ENCODE measurements at places on chromosomes 4 and X.

GRCh38 chr4:766152-766515 is 59.8 kb downstream of the CPLX1 start:
- no peak for DNase-seq

- no peak for DNase-seq
Measured at GRCh38 chrX:16825264-16826035, 39.2 kb downstream of the TXLNG start.

GRCh38 chrX:68252664-68253063 is 180.6 kb downstream of the OPHN1 start:
- DNase-seq = no peak

DNA sequence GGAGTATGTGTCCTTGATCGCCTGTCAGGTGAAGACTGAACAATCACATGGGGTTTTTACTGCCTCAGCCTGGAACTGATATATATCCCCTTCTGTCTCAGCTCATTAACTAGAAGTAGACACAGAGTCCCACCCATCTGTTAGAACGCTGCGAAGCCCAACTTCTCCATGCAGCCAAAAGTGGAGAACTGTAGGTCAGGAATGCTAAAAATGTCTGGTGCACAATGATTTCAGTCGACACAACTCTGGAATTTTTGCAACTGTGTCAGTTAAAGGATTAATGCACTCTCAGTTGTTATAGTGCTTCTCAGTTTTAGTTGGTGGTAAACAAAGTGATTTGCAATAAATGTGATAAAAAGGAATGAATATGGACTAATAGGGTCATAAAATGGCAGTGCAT is 287.2 kb downstream of the INPP4B start:
- no peak for DNase-seq

DNA sequence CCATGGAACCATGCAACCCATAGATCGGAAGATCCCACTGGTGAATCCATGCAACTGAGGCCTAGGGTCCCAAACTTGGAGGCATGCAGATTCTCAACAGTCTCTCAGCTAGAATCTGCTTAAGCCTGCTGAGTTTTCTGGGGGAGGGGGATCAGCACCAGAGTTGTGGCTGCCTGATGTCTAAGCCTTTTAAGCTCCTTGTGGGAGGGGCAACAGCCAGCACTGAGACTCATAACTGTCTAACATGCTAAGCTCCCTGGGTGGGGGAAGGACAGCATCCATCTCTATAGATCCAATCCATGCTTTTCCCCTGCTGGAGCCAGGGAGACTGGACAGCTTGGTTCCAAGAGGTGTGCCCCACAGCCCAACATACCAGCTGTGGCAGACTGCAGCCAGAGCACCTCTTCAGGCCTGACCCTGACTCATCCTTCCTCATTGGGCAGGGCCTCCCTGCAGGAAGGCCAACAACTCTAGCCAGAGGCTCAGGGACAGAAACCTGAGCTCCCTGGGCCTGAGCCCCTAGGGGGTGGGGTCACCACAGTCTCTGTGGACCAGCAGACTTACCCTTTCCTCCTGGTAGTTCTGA is 300.1 kb upstream of the SLC7A11 start:
- DNase-seq = no peak

- no peak for DNase-seq
Measured at GRCh38 chr4:80465238-80465637, 129.7 kb downstream of the CFAP299 start.

DNA sequence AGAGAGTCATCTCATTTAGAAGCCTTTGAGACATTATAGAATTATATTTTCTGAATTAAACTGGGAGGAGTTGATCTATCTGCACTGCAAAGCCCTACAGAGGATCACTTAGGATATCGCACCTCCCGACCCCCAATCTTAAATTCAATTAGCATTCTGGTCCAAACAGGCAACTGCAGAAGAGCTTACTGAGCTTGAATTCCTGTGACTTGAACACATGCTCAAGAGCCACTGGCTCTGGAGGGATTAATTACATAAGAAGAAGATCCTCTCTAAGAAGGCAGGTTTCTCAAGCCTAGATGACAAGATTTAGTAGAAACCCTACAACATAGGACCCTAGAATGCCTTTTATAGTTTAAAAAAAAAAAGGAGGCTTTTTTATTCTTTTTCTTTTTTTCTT is 548.9 kb downstream of the ARAP2 start:
- no peak for DNase-seq

DNA sequence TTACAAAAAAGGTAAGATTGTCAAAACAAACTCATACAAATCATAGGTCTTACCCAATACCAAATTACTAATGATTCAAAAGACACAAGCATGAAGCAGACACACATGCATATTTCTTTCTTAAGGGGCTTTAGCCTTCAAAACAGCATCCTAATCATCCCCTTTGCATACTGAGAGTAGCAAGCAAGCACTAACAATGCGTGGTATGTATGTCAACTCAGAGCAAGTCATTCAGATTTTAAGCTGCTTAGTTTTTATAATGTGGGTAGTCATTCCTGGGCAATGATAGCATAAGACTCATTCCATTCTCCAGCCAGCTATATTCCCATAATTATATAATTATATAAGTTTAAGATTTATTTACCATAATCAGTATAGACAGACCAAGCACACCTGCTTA is 219.6 kb downstream of the DKK2 start:
- no peak for DNase-seq

GRCh38 chr4:130233377-130234047 is 1137.6 kb downstream of the C4orf33 start:
- DNase-seq = no peak

GRCh38 chr4:8745826-8746225 is 125.8 kb downstream of the HMX1 start:
- no peak for DNase-seq

DNA sequence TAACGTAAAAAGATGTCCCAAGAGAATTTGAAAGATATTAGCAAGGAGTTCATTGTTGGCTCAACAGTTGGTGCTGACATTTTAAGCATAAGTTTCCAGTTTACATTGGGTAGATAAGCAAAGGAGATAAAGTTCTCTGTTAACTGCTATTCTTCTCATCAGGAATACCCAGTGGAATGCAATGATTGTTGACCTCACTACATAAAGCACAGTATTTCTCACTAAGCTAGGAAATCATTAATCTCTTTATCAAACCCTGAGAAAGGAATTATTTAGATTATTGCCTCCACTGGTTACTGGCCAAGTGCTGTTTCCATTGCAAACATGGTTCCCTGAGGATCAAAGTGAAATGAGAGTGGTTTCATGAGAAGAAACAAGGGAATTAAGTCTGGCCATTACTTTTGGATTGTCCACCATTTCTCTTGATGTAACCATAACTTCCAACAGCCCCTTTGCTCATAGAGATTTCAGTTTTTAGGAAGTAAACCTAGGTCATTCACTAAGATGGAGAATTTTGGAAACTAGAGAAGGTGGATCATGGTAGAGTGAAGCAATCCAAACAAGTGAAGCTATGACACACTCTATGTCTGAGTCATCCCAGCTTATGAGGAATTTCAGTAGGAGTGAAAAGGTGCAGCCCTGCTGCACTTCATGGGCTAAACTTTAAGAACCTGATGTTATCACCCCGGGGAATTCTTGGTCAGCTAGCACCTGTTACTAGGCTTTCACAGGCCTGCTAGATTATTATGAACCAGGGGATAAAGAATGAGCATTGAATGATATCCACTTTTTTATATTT is 163.4 kb downstream of the AREG start:
- DNase-seq = no peak

- DNase-seq = no peak
Measured at GRCh38 chr4:30821275-30821674, 101.1 kb downstream of the PCDH7 start.

GRCh38 chr4:38523524-38524448 is 140.2 kb upstream of the KLF3 start:
- no peak for DNase-seq
